ENCODE measurements at places on chromosomes 6 and 20. TPM values are rescaled to one million over a fixed set of nuclear protein-coding genes. Genes with fewer than 3 reads are reported as not detected.

Gene HLA-DQB1
- total RNA-seq = 0.27 TPM

Gene TREM2
- 0.38 TPM for total RNA-seq

Gene CDSN
- not detected for total RNA-seq

Gene SOX4
- total RNA-seq = 232 TPM

Gene RNF144B
- total RNA-seq = 13.9 TPM

Gene ZSCAN12
- total RNA-seq = 26.1 TPM

Gene RUNX2
- 5.1 TPM for total RNA-seq

Data from camera-type eye (tissue), 1 donor.